Stimulated activated CD4-positive, alpha-beta T cell treated with anti-CD3 and anti-CD28 coated beads, TNF-alpha, amount 100 ng/mL, for 1 hour (primary cell): ENCODE measurements at places on chromosomes 12 and 14.

DNA sequence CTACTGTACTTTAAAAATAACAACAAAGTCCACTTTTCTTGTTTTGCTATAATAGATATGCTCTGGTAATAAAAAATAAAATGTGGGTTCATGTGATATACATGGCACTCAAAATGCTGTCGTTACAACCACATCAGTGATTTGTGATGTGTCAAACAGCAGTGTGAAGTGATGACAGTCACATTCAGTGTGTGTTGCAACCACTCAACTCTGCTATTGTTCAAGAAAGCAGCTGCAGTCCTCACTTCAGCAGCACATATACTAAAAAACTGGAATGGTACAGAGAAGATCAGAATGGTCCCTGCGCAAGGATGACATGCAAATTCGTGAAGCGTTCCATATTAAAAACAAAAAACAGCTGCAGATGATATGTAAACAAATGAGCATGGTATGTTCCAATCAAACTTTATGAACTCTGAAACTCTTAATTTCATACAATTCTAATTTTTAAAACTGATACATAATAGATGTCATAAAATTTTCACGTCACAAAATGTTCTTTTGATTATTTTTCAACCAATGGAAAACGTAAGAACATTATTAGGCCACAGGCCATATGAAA lies 6.7 kb downstream of the TRMT5 start:
- DNase-seq: no peak

- no peak for DNase-seq
Observed at GRCh38 chr12:132685400-132685799, 1.7 kb downstream of the POLE start.

- no peak for DNase-seq
Observed at GRCh38 chr14:65791191-65791981, 378.9 kb downstream of the FUT8 start.

GRCh38 chr14:102606296-102606695 lies 13.8 kb downstream of the RCOR1 start:
- no peak for DNase-seq

GRCh38 chr12:59593761-59594160 lies 2.1 kb upstream of the SLC16A7 start:
- DNase-seq: no peak

GRCh38 chr12:27361372-27361771 lies 28.7 kb downstream of the BMAL2 start:
- DNase-seq: no peak

GRCh38 chr12:123485756-123486155 lies 27.8 kb downstream of the SNRNP35 start:
- no peak for DNase-seq

GRCh38 chr12:132239392-132239791 lies 90.0 kb downstream of the GALNT9 start:
- DNase-seq: no peak

DNA sequence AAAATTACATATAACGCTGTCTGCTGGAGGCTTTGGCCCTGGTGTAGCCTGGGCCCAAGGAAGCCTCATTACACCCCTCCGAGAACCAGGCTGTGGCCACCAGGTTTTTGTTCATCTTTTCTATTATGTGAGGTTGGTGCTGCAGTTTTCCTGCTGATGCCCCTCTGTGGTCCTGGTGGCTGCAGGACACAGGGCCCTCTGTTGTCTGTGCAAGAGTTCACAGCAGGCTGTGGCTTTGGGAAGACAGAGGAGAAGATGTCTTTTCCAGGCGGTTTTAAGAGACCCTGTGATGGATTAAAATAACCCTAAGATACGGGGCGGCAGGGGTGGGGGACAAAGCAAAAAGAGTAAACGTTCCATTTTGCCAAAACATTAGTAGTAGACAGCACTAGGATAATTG lies 121.5 kb downstream of the ADGRD1 start:
- DNase-seq: no peak

DNA sequence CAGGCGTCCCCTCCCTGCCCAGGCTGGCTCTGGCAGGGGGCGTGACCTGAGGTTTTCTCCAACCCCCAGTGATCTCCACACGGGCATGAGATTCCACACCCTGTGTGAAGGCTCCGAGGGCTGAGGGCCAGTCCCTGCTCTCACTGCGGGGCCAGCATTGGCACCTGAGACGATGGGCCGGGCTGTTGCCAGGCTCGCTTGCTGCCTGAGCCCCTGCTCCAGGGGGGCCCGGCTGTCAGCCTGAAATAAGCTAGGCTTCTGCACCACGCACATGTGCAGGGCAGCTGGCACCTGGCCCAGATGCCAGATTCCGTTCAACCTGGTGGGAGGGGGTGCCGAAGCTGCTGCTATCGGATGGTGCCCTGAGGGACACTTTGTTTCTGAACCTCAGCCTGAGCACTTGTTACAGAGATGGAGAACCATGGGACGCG lies 196.5 kb upstream of the PRMT8 start:
- DNase-seq: no peak

GRCh38 chr12:90404071-90404470 lies 550.9 kb downstream of the CCER1 start:
- no peak for DNase-seq

DNA sequence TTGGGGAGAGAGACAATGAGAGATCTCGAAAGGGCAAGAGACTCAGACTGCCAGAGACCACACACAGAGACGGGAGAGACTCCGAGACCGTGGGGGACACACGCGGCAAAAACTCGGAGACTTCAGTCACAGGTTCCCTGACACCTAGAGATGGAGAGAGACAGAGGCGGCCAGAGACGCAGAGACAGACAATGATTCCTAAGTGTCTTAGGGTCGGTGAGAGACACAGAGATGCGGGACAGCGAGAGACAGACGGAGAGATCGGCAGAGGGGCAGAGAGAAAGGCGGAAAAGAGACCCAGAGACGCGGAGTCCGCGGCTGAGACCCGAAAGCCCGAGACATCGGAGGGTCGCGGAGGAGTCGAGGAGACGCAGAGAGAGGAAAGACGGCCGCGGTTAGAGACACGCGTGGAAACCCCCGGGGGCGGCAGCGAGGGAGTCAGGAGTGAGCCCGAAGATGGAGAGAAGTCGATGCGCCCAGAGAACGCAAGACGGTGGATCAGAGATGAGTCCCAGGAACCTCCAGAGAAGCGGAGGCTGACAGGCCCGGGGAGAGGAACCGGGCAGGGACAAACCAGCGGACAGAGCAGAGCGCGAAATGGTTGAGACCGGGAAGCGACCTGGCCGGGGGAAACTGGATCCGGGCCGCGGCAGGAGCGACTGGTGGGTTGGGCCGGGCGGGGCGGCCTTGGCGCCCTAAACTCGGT lies 7.8 kb downstream of the LHX5 start:
- DNase-seq: no peak
